NCI-H2107 (cell line): ENCODE measurements at places on chromosomes 3 and 15.

DNA sequence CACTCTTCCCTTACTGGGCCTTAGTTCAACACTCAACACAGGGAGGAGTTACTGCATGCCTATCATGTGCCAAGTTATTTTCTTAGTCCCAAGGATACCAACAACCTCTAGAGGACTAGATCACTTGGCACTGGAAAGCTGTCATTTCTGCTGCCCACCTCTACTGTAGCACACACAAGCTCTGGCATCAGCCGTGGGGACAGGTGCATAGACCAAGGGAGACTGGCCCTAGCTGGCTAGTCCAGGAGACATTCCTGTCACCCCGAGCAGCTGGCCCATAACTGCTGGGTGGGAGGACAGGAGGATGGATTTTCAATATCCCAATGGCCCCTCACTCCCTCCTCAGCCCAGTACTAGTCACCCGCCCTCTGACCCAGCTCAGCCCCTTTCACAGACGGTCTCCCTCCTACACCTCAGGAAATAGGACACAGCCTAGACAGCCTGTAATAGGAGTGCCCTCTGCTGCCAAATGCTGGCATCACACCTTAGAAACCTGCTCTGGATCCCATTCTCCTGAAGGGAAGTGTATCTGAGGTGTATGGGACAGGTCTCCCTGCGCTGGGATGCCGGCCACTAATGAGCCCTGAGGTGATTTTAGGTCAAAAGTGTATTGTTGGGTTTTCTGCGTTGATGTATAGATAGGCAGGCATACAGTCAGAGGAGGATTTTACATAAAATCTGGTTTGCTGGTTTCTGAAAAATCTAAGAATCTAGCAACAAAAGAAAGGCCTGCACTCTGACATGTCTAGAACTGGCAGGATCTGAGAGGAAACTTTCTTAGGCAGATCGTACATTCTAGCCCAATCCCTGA is 3.4 kb upstream of the DZIP1L start:
- peak; percentile 58 for DNase-seq

GRCh38 chr3:37492468-37492867 is 318.1 kb upstream of the LRRFIP2 start:
- no peak for DNase-seq

GRCh38 chr3:30620402-30621360 is 14.3 kb downstream of the TGFBR2 start:
- no peak for DNase-seq

- DNase-seq = no peak
Observed at GRCh38 chr3:104388619-104389018, 978.1 kb upstream of the ALCAM start.

GRCh38 chr3:24502690-24503089 is 8.0 kb upstream of the THRB start:
- no peak for DNase-seq

- no peak for DNase-seq
Observed at GRCh38 chr3:39241561-39241960, 38.3 kb downstream of the CX3CR1 start.

- DNase-seq = no peak
Observed at GRCh38 chr3:26962492-26963360, 340.2 kb downstream of the LRRC3B start.

- no peak for DNase-seq
Observed at GRCh38 chr15:28112962-28113361, 13.8 kb upstream of the OCA2 start.

DNA sequence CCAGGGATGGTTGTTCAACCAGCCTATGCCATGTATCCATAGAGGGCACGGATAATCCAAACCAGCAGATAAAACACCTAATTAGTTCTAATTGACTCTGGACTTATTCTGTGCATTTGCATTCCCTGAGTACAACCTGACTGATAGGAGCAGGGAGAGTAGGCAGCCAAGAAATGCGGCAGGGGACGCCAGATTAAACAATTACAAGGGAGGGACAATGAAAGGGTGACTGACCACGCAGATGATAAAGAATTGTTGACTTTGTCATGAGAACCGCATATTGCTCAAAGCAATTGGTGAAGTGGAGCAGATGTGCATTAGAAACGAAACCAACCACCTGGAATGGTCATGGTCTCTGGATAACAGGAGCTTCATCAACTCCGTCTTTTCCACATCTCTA is 369.1 kb upstream of the FRG2C start:
- no peak for DNase-seq

DNA sequence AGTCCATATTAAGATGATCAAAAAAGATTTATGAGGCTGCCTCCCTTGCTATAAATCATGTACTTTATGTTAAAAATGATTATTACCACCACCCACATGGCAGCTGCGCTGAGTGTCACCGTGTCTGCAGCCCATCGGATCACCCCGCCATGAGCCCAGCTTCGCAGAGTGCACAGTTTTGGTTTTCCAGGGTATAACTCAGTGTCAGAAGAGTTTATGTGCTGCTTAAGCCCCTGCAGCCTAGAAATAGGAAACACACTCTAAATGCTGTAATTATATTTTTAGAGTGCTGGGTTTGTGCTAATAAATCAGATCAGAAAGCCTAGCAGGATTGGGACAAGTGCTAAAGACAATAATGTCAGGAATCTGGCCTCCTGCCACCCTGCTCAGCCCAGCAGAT is 54.7 kb upstream of the ONECUT1 start:
- DNase-seq = no peak

DNA sequence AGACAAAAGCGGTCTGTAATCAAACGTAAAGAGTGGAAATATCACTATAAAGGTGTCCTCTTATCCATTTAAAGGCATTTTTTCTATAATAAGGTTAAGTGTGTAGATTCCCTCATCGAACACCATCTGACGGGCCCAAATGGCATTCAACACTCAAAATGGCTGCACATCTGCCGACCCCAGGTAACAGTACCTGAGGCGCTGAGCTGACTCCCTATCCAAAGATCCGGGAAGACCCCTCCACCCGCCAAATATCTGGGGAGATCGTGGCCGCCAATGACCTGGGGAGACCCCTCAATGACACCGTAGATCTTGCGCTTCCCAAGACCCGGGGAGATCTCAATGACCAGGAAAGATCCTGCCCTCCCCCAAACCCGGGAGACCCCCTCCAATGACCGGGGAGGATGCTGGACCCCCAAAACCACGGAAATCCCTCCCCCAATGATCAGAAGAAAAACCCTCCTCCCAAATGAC is 476 bp downstream of the IP6K2 start:
- peak; percentile 12 for DNase-seq

GRCh38 chr3:178527981-178528380 is 8.3 kb upstream of the KCNMB2 start:
- no peak for DNase-seq

DNA sequence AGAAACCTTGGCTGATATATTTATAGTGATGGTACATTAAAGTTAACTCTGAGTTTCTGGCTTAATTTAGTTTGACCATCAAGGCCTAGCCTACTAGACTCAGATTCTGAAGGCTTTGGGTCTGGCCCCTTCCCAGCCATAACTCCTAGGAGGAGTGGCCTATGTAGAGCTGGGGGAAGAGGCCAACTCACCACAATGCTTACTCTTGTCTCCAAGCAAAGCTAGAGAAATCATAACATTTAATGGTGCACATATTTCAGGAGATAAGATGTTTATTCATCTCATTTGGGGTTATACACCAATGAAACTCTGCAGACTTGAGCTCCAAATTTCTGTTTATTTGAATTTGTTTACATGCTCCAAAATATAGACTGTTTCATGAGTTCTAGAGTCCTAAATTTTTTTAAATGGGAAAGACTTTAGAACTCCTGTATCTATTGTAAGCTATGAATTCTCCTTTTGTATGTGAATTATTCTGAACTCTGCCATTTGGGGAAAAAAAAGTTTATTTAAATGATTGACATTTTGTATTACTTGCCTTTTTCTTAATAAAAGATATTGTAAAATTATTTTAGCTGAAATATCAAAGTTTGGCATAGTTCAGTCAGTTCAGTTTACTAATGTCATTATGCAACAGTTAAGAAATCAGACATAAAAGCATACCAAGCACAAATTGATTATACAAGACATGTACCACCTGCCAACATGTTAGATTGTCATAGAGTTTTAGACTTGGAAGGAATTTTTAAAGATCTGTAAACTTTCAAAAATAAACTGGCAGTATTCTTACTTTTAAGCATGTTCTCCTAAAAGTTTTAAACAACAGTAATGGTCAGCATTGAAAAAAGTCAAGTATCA is 143.4 kb upstream of the NR2E3 start:
- DNase-seq = no peak

- no peak for DNase-seq
Observed at GRCh38 chr3:33395900-33396299, 44.3 kb downstream of the UBP1 start.

GRCh38 chr3:174251681-174252080 is 607.5 kb upstream of the NAALADL2 start:
- no peak for DNase-seq

GRCh38 chr3:196756732-196757131 is 17.1 kb downstream of the PAK2 start:
- no peak for DNase-seq

DNA sequence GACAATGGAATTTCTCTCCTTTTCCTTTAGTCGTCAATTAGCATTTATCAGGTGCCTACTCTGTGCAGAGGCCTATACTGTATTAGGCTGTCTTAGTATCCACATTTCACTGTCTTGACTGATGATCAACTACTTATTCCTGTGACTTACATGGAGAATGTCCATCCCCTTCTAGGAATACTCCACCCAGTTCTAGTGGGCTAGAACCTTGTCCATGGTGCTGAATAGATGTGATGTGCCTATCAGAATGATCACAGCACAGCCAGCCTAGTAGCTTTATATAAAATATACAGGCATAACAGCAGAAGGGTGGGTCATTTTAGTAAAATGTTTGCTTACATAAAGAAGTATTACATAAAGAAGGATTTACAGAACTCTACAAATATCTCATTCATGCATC is 621.4 kb downstream of the PDCD6IP start:
- no peak for DNase-seq

DNA sequence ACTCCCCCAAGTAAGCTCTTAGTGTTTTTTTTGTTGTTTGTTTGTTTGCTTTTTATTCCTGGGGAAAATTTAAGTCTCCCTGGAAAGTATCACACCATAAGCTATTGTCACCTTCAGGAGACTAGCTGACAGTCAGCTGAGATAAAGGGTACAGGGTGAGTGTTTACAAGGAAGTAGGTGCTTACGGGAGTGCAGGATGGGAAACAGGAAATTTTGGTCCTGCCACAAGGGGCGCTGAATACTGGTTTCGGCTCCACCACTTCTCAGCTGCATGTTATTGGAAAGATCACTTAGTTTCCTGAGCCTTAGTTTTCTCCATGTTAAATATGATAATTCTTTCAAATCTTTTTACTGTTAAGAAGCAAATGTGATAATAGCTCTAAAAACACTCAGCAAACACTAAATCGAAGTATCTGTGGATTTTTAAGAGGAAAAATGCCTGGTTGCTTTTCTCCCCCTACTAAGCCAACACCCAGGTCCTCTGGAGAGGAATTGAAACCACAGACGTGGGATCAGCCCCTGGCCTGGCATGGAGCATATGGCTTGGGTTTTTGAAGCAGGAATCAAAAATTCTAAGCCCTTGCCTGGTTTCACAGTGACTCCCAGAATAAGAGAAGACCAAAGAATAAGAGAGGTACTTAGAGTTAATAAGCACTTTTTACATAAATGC is 90.7 kb downstream of the SCN11A start:
- no peak for DNase-seq

GRCh38 chr15:92328207-92328606 is 65.5 kb upstream of the ST8SIA2 start:
- DNase-seq = no peak

GRCh38 chr3:141485641-141486495 is 959 bp upstream of the RASA2 start:
- DNase-seq = no peak

DNA sequence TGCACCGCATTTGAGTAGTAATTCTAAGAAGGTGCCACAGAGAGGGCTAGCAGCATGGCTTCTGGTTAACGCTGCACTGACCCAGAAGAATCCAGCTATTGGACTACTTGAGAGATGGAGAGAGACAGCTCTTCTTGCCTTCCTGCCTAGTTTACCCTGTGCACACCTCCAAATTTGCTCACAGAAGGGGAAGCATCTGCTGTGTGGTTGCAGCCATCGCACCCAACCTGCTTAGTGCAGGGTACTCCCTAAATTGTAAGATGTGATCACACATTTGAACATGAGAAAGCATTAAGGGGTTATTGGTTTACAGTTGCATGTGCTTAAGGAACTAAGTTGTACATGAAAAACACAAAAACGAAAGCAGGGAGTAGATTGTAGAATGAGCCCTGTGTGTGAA is 122.1 kb downstream of the FOXB1 start:
- DNase-seq = no peak

DNA sequence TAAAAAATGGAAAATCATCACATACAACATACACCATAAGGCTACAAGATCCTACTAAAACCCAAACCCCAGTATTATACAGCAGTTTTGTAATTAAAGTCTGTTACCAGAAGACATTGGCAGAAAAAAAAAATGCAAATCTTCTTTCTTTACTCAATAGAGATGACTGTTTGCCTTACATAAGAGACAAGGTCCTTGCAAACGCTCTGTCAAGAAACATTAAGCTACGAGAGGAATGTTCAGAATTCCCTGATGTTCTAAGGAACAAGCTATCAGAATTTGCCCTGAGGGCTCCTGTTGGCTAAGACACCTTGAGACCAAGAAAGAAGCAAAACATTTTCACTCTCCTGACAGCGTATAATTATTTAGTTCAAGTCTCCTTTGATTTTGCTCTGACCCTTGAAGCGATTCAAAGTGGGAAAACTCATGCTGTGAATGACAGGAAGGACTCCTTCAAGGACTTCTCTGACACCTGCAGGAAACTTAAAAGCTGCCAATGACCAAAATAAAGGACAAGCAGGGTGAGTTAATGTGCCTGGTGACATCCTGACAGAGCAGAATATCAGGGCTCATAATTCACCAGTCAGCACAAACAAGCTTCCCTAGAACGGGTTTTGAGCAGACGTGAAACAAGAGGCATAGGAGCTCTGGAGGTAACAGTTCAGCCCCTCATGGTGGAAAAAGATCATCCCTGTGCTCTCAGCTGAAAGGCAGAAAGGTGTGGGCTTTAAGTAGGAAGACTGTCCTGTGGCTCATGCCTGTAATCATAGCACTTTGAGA is 2.5 kb downstream of the SCAMP2 start:
- DNase-seq = no peak

DNA sequence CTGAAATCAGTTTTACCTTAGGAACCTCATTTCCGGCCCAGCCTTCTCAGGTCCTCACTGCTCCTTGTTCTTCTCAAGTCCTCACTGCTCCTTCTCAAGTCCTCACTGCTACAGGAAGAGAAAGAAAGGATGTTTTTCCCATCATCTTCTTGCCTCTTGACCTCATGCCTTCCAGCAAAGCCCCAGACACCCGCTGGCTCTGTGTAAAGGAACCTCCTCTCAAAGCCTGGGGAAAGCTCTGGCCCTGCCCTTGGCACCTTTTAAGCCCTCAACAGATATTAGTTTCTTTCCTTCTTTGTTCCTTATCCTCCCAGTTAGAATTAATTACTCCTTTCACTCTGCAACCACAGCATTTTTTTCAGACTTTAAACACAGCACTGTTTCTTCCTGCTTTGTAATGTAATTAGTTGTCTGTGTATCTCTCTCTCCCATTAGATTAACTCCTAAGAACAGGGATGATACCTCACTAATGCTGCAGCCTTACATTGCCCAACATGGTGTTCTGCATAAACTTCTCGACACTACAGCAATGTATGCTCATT is 4.0 kb upstream of the WDR49 start:
- no peak for DNase-seq
